ENCODE measurements at places on chromosomes 7 and 10. TPM values are rescaled to one million over a fixed set of nuclear protein-coding genes. Genes with fewer than 3 reads are reported as not detected.

- peaks cover 7% of the 10 kb centered on the region for H3K4me1 ChIP-seq
- H3K27me3 ChIP-seq = peaks cover 4% of the 10 kb centered on the region
- H3K36me3 ChIP-seq = no peaks in the 10 kb centered on the region
- DNase-seq = no peak
Measured at GRCh38 chr7:3294432-3295100, 6.5 kb upstream of the SDK1 start.

GRCh38 chr7:105787793-105788192, 88.6 kb downstream of the ATXN7L1 start:
- no peak for DNase-seq
- H3K27ac ChIP-seq = no peak overlapping the region
- H3K27me3 ChIP-seq = no peaks in the 10 kb centered on the region
- peaks cover 6% of the 10 kb centered on the region for H3K4me1 ChIP-seq
- peaks cover 13% of the 10 kb centered on the region for H3K36me3 ChIP-seq

DNA sequence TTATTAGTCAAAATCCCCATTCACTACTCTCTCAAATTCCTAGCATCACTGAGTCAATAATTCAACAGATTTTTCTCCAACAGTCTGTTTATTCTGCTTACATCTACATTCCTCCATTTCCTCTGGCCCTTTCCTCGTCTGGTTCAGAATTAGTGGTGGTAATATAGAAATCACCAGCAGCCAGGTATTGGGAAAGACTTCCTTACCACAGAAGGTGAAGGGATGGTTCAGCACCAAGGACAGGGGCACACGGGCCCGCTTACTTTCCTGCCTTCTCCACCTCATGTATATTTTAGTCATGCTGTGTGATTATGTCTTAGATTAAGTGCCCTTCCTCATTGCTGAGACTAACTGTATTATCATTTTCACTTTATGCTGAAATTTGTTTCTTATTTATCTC, 70.4 kb upstream of the APBB1IP start:
- H3K27me3 ChIP-seq = no peaks in the 10 kb centered on the region
- no peak overlapping the region for H3K4me3 ChIP-seq
- H3K36me3 ChIP-seq = no peaks in the 10 kb centered on the region
- H3K27ac ChIP-seq = no peak overlapping the region

DNA sequence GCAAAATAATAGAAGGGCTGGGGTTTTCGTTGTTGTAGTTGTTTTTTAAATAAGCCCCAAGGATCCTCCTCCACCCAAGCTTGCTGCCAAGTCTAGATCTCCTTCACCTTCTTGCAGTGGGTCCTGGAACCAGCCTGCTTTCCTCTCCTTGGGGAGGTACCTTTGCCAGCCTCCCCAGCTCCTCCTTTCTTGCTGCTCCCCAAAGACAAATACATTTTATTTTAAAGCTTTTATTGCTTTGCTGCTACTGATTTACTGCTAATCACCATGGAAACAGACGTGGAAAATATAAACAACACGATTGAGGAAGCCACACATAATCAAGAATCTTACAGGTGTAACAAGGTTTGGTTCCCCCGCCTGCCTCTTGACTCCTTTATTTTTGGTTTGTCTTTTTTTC, 17.4 kb upstream of the SLF2 start:
- no peak overlapping the region for H3K27ac ChIP-seq
- no peak overlapping the region for H3K4me3 ChIP-seq
- no peaks in the 10 kb centered on the region for H3K27me3 ChIP-seq
- H3K36me3 ChIP-seq = no peaks in the 10 kb centered on the region
- DNase-seq = no peak

GRCh38 chr7:144528536-144529045, 125.1 kb upstream of the NOBOX start:
- H3K36me3 ChIP-seq = no peaks in the 10 kb centered on the region
- no peak overlapping the region for H3K4me3 ChIP-seq
- no peaks in the 10 kb centered on the region for H3K27me3 ChIP-seq
- H3K4me1 ChIP-seq = no peaks in the 10 kb centered on the region
- H3K27ac ChIP-seq = no peak overlapping the region

- no peak overlapping the region for H3K27ac ChIP-seq
- H3K4me3 ChIP-seq = no peak overlapping the region
- H3K36me3 ChIP-seq = no peaks in the 10 kb centered on the region
- no peaks in the 10 kb centered on the region for H3K27me3 ChIP-seq
- H3K4me1 ChIP-seq = peaks cover 3% of the 10 kb centered on the region
Measured at GRCh38 chr10:94427166-94427565, 24.8 kb downstream of the TBC1D12 start.

DNA sequence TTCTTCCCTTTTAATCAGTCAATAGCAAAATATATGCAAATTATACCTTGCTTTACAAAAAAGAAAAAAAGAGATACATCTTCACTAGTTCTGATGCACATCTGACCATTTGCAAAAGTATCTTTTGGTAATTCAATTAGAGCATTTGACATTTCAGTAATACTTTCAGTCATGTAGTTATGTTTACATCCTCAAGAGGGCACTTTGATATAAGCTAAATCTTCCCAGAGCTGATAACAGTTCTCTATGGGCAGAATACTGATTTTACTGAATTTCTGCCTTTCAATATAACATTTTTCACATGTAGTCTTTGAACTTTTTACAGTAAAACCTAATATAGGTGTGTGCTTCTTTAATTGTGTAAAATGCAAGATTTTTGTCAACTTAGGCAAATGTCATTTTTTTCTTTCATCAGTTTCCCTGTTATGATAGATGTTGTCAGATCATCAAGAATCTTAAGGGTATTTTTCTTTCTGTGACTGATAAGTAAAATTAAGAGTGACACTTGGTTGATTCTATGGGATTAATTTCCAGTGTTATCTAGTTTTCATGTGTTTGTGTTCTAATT, 703.5 kb upstream of the SEMA3D start:
- H3K4me3 ChIP-seq = no peak overlapping the region
- H3K27ac ChIP-seq = no peak overlapping the region
- DNase-seq = peak; percentile 83
- no peaks in the 10 kb centered on the region for H3K27me3 ChIP-seq
- no peaks in the 10 kb centered on the region for H3K36me3 ChIP-seq
- no peaks in the 10 kb centered on the region for H3K4me1 ChIP-seq

GRCh38 chr7:28155019-28155660, 25.5 kb downstream of the JAZF1 start:
- H3K36me3 ChIP-seq = peaks cover 4% of the 10 kb centered on the region
- no peak overlapping the region for H3K4me3 ChIP-seq
- H3K27ac ChIP-seq = no peak overlapping the region
- H3K4me1 ChIP-seq = no peaks in the 10 kb centered on the region
- no peaks in the 10 kb centered on the region for H3K27me3 ChIP-seq

The MYOF gene
- 25.5 TPM for total RNA-seq

The IKZF1 gene
- total RNA-seq = 9.0 TPM

The CLEC2L gene
- total RNA-seq = 14.9 TPM

Measured in spinal cord (tissue), 10 donors.